HS-5 (cell line): ENCODE measurements at places on chromosomes 6 and 20.

GRCh38 chr6:105433723-105434122 lies 30.8 kb upstream of the PREP start:
- no peak for DNase-seq

DNA sequence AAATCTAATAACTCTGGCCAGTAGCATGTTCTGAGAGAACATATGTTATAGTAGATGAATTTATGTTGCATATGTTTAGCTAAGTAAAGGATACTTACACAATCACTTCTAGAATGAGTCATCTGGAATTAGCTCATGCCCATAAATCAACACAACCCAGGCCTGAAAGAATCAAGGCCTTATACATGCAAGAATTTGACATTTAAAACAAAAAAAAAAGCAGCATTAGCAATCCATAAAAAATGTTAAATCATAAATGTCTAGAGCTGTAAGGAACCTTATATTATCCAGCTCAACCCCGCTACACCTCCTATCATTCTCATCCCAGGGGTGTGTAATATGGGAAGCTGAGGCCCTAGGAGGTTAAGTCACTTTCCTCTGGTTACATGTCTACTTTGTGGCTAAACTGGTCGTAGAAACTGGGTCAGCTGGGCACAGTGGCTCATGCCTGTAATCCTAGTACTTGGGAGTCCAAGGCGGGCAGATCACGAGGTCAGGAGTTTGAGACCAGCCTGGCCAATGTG lies 105.2 kb upstream of the CARMIL1 start:
- DNase-seq = peak; percentile 96

- DNase-seq = no peak
Measured at GRCh38 chr6:150288456-150288855, 80.4 kb upstream of the IYD start.

- DNase-seq = no peak
Measured at GRCh38 chr6:35072698-35073055, 68.5 kb downstream of the TCP11 start.

GRCh38 chr6:20719980-20720379 lies 185.7 kb downstream of the CDKAL1 start:
- DNase-seq = no peak

DNA sequence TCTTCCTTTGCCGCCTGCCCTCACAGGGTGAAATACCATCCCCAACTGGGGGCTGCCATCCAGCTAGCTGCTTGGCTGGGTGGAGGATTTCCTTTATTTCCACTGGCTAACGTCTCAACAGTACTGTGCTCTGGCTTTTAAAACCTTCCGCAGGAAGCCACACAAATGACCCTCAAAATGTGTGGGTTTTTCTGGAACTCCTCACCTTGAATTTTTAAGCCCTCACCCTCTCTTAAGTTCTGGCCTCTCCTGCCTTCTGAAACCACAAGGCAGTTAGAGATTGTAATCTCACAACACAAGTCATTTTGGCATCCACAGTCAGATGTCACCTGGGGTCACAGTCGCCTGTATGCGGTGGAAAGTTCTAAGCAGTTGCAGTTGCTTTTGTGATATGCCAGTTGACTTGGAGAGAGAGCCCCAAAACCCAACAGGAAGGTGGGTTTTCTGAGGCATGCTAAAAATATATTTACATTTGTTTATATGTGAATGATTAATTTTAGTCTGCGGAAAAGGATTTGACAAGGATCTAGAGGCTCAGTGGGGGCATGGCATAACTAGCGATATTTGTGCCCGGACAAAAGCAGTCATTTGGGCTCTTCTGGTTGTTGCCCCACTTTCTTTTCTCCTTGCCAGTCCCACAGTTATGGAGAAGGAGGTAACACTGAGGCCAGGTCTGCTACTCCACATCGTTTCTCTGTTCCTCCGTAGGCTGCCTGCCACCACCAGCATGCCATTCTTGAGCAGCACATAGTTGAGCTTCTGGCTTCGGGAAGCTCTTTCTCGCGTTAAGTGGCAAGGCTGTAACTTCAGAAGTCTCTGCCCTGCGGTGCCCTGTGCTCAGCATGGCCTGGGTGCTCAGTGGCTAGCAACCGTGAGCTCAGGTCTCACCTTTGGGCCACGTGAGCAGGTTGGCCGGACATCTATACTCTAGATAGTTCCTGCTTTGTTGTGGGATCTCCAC lies 335.3 kb downstream of the CD83 start:
- no peak for DNase-seq

DNA sequence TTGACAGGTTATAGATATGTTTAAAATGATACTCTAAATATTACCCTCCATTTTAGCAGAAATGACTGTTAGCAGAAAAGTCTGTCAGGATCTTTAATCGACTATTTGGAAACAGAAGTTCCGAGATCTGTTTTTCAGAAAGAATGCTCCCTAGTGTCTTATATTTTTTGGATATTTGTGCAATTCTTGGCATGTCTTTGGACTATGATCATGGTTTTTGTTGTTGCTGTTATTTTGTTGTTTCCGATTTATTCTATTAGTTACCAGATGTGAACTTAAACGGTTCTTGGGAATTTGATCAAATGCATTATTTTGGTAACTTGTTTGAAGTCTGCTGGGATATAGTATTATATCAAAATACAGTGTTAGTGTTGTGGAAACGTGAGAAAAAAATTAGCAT lies 106.4 kb upstream of the CEP162 start:
- no peak for DNase-seq

GRCh38 chr6:82679232-82679631 lies 315.6 kb downstream of the TPBG start:
- no peak for DNase-seq

DNA sequence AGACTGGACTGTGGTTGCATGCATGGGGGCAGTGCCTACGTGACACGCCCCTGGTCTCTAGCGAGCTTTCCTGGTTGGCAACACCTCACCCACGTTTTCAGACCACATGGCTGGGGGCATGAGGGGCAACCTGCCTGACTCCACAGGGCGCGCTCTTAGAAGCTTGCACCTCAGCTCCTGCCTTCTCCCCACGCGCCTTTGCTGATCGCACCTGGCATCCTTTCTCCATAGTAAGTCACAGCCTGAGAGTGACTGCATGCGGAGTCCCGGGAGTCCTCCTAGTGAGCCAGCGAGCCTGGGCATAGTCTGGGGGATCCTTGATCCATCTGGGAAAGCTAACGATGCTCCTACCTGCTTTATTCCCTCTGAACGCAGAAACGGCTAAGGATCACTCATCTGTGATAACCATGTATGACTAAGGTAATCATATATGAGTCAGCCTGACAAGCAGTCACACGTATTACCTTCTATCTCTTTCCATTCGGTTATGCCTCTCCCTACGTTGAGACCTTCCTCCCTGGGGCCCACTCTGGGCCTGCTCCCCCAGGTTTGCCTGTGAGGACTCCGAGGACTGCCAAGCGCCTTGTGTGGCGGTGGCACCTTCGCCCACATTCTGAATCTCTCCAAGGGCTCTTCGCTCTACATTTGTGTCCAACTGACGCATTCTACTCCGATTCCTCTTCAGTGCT lies 4.5 kb downstream of the TCFL5 start:
- no peak for DNase-seq

DNA sequence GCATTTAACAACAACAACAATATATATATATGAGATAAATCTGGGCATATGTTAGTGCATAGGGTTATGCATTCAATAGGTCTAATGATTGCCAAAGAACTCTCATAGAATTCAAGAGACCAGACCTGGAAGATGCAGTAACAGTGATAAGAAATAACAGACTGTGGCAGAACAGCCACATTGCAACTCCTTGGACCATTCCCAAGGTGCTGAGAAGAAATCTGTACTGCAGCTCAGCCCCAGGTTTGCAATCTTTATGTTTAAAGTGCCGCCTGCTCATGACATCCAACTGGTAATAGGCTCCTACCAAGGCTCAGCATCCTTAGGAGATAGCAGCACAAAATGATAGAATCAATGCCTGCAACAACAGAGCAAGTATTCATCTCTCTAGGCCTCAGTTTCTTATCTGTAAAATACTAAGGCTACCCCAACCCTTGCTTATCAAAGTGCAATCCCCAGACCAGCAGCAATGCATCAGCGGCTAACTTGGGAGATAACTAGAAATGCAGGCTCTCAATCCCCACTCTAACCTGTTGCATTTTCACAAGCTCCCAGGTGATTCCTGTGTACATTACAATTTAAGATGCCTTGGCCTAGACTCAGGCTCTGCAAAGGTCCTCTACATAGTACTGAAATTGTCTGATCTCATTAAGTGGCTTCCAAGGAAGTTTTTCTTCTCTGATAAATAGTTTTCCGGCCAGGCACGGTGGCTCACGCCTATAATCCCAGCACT lies 30.6 kb upstream of the PIM1 start:
- DNase-seq = no peak

DNA sequence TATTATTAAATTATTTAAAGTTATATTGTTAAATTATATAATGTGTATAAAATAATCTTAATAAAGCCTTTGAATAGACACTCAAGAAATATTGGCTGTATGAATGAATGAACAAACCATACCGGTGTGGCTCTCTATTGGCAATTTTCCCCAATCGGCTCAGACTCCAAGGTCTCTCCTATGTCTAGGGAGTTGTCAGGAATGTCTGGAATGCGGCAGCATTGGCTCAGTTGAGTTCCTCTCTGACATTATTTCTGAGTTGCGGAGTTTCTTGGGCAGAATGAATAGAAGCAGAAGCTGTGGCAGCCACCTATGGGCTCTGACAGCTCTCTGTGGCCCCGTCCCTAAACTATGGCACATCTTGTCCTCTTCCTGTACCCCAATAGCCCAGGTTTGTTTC lies 111.0 kb downstream of the SOBP start:
- DNase-seq = peak; percentile 16

- DNase-seq = no peak
Measured at GRCh38 chr6:125814481-125814880, 23.7 kb downstream of the NCOA7 start.

DNA sequence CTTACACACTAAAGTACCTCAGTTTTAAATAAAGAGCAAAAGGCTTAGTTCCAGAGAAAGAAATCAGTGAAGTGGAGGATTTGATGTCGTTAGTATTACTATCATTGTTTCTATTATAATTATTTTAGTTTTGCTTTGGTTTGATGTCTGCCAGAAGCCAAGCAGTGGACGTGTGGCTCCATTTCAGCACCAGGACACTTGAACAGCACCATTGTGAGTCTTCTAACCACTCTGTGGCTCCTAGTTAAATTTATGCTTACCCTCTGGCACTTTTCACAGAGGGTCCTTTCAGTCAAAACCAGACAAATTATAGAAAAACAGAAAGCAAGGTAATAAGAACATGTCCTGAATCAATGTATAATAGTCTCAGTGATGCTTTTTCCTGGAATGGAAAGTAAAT lies 3.4 kb downstream of the COL9A1 start:
- no peak for DNase-seq

- DNase-seq = no peak
Measured at GRCh38 chr6:31272436-31272835, 544 bp upstream of the HLA-C start.

DNA sequence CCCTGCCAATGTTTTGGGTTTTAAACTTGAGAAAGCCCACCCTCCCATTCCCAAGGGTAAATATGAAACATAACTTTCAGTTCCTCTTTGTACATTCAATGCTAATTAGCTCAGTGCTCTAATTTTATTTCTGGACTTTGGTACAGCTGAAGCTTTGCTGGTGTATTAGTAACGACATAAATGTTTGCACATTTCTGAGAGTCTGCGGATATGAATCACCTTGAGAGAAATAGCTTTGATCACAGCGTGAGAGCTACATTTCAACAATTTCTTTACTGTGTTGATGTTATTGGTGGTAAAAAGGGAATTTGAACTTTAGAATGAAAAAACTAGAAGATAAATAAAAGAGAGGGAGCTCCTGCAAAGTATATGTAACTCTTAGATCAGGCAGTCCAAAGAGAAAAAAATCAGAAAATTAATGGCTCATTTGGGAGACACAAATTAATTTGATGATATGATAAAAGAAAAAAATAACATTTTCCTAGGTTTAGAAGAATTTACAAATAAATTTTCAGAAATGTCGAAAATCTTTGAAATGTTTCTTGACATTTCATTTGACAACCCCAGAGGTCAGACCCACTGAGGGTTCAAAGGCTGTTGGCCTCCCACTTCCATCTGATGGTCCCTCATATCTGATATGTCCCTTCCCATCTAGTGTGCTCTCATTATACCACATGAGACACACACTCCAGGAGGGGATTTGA lies 38.5 kb upstream of the CAP2 start:
- no peak for DNase-seq

GRCh38 chr6:87918461-87918941 lies 129.1 kb upstream of the SPACA1 start:
- no peak for DNase-seq

GRCh38 chr6:148873868-148874267 lies 127.0 kb downstream of the UST start:
- DNase-seq = no peak

- DNase-seq = no peak
Measured at GRCh38 chr6:44530209-44530909, 142.9 kb downstream of the CDC5L start.

GRCh38 chr20:23228912-23229311 lies 121.7 kb upstream of the NXT1 start:
- no peak for DNase-seq

- no peak for DNase-seq
Measured at GRCh38 chr20:1863296-1863695, 31.9 kb upstream of the SIRPA start.

- DNase-seq = no peak
Measured at GRCh38 chr20:33010133-33010504, 2.6 kb downstream of the BPIFB2 start.

- DNase-seq = no peak
Measured at GRCh38 chr20:57514273-57514751, 10.6 kb downstream of the CTCFL start.

DNA sequence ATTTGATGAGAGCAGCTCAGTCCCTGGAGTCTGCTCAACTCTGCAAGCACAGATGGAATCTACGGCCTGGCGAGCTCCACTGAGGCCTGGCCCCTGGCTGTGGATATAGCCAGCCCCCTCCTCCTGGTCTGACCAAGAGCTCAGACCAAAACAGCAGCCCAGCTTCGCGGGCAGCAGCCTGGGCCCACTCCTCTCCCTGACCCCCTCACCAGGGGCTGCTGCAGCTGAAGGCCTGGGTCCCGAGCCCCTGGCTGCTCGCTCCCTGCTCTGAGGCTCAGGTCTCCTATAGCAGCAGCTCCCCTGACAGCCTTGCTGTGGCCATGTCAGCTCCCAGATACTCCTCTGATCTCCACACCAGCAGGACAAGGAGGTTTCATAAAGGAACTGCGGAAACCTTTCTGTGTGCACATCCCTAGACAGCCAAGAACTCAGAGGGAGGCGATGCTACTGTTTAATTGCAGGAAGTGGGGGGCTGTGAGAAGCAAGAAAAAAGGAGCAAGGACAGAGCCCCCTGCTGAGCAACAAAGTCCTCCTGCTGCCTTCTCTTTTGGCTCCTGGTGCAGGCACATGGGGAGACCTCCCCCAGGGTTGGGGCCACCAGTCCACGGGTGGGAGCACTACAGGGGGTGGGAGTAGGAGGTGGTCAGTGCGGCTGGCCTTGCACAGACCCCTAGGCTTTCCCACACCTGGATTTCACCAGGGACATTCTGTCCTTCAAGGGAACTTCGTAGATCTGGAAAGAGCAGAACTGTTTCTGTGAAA lies 38.7 kb upstream of the CST5 start:
- DNase-seq = no peak

GRCh38 chr6:149228311-149228955 lies 89.1 kb upstream of the TAB2 start:
- no peak for DNase-seq

GRCh38 chr6:45655745-45656476 lies 278.2 kb upstream of the SUPT3H start:
- peak; percentile 98 for DNase-seq
